Lung (tissue), 17 donors: ENCODE measurements at places on chromosomes 7 and 10. TPM values are rescaled to one million over a fixed set of nuclear protein-coding genes. Genes with fewer than 3 reads are reported as not detected.

GRCh38 chr10:126147866-126148587 is 240.2 kb downstream of the ADAM12 start:
- no peaks in the 10 kb centered on the region for H3K36me3 ChIP-seq
- no peak overlapping the region for H3K4me3 ChIP-seq
- H3K27me3 ChIP-seq = no peaks in the 10 kb centered on the region

- H3K4me3 ChIP-seq = no peak overlapping the region
- no peaks in the 10 kb centered on the region for H3K36me3 ChIP-seq
- H3K27ac ChIP-seq = no peak overlapping the region
- no peaks in the 10 kb centered on the region for H3K27me3 ChIP-seq
- no peaks in the 10 kb centered on the region for H3K4me1 ChIP-seq
Observed at GRCh38 chr10:124545351-124546054, 83.9 kb downstream of the LHPP start.

DNA sequence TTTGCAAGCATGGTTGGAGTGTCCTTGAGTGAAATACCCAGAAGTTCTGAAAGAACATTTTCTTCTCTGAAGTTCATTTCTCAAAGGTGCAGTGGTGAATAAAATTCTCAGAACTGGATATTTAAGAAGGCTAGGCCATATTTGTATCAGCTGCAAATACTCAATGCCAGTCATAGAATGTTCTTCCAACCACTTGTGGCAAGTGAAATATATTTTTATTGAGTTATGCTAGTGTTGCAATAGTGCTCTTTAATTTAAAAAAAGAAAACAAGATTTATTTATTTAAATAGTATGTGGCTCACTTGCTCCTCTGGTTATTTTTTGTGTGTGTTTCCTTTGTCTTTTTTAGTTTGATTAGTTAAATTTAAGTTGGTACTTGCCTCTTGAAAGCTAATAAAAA is 64.5 kb downstream of the PALS2 start:
- DNase-seq = no peak
- H3K27me3 ChIP-seq = no peaks in the 10 kb centered on the region
- H3K4me1 ChIP-seq = no peaks in the 10 kb centered on the region
- H3K27ac ChIP-seq = no peak overlapping the region
- no peak overlapping the region for H3K4me3 ChIP-seq

SPACDR gene
- 2.0 TPM for total RNA-seq

- H3K27me3 ChIP-seq = no peaks in the 10 kb centered on the region
- no peak overlapping the region for H3K27ac ChIP-seq
- H3K4me1 ChIP-seq = no peaks in the 10 kb centered on the region
- H3K4me3 ChIP-seq = no peak overlapping the region
- no peaks in the 10 kb centered on the region for H3K36me3 ChIP-seq
Observed at GRCh38 chr10:131833013-131833412, 67.8 kb upstream of the PPP2R2D start.
